SW 1271 (cell line): ENCODE measurements at places on chromosomes 12 and 14.

DNA sequence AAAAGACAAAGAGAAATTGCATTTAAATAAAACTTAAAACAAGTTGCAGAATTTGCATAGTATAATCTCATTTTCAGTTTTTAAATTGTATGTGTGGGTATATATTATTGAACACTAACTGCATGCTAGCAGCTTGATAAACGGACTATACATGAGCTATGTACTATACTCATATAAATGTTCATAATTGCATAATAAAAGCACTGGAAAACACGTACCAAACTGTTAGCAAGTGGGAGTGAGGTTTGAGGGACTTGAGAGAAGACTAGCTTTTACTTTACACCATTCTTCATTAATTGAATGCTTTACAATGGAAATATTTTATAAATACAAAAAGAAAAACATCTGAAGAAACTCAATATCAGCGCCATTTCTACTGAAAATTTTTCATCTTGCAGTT lies 32.2 kb upstream of the MDM1 start:
- DNase-seq = no peak

- no peak for DNase-seq
Observed at GRCh38 chr14:64238049-64238448, 56.1 kb downstream of the ESR2 start.

GRCh38 chr12:46811185-46811584 lies 14.6 kb downstream of the SLC38A4 start:
- no peak for DNase-seq

GRCh38 chr14:91963465-91963864 lies 16.0 kb upstream of the FBLN5 start:
- no peak for DNase-seq

DNA sequence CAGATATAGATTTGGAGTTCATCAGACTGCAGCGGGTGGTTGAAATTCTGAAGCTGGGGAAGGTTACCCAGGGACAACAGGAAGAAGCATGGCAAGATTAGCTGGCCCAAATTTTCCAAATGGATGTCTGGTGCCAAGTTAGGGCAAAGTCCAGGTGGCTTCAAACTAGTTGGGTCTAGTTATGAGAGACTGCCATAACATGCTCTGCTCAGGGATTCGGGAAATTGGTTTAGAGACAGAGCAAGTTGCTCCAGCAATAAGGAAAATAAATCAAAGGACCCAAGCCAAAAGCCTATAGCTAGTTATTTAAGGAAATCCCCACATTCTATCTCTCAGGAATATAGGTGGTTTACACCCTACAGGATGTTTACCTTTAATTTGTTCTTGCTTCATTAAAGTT lies 125.7 kb upstream of the BTG1 start:
- DNase-seq = no peak

DNA sequence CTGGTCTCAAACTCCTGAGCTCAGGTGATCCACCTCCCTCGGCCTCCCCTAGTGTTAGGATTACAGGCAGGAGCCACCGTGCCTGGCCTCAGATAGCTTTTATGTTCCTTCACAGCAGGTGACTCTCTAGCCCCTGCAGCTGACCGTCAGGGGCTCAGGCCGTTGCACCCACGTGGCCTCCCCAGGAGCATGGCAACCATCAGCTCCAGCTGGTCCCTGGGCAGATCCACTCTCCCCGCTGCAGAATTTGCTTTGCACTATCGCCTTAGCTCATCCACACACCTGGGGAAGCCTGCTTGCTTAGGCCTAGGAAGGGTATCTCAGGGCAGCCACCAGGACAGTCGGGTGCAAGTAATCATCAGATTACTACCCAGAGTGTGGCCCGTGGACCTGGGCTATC lies 62.6 kb downstream of the TSPAN9 start:
- no peak for DNase-seq

DNA sequence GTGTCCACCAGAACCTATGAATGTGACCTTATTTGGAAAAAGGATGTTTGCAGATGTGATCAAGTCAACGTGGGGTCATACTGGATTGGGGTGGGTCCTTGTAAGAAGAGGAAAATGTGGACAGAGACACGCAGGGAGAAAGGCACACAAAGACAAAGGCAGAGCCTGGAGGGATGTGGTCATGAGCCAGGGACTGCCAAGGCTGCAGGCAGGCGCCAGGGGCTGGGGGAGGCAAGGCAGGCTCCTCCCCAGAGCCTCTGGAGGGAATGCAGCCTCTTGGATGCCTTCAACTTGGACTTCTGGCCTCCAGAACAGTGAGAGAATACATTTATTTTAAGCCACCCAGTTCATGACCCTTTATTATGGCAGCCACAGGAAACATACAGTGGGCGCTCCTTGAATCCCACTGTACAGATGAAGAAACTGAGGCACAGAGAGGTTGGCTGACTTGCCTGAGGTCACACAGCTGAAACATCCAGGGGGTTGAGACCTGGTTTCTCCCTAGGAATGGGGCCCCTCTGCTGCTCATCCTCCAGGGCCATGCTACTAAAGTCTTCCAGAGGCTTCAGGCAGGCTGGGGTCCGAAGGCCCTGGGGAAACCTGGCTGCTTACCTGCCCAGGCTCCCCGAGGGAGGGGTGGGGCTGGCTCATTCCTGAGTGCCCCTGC lies 99.7 kb downstream of the RFLNA start:
- DNase-seq = no peak

- DNase-seq = no peak
Observed at GRCh38 chr12:89661706-89662330, 46.8 kb downstream of the ATP2B1 start.

- DNase-seq = no peak
Observed at GRCh38 chr12:67515679-67516340, 132.7 kb upstream of the DYRK2 start.

- DNase-seq = no peak
Observed at GRCh38 chr14:104155513-104155912, 17.1 kb downstream of the KIF26A start.

GRCh38 chr14:60206837-60207533 lies 41.8 kb upstream of the DHRS7 start:
- no peak for DNase-seq

GRCh38 chr12:90390947-90391346 lies 564.0 kb downstream of the CCER1 start:
- no peak for DNase-seq

GRCh38 chr14:61025251-61026223 lies 44.5 kb downstream of the SLC38A6 start:
- no peak for DNase-seq

DNA sequence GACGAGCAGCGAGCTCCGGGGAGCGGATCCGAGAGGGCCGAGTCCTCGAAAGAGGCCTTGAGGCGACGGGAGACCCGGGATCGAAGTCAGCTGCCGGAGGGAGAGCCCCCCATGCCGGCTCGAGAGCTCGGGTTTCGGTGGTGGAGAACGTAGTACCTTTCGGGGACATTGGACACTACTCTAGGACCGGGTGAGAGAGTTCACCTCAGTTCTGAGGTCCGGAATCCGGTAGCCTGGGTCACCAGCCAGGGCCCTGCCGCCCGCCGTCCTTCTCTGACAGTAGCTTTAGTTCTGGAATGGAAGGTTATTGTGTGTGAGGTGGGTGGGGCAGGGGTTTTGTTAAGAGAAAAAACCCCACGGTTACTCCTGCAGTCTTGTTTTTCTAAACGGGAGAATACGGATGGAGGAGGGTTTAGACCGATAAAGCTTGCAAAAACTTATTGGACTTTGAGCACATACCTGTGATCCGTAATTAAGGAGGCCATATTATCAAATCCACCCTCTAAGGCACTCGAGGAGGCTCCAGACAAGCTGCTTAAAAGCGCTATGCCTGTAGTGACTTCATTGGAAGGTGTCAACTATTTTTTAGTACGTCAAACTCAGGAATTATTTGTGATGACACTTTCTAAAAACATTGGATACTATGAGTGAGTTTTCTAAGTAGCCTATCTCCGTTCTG lies 765 bp downstream of the SCYL2 start:
- peak; percentile 43 for DNase-seq

DNA sequence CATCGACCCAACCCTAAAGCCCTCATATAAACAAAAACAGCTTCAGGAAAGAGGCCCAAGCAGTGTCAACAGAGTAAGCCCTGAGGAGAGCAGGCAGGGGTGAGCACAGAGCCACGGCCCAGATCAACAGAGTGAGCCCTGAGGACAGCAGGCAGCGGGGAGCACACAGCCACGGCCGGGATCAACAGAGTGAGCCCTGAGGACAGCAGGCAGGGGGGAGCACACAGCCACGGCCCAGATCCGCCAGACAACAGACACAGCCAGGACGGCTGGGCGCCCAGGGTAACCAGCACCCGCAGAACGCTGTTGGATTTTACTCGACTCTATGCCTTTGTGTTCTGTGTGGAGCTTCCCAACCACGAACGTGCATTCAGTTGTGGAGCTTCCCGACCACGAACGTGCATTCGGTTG lies 15.0 kb downstream of the CCDC85C start:
- DNase-seq = no peak

- no peak for DNase-seq
Observed at GRCh38 chr12:65886996-65887395, 62.7 kb downstream of the HMGA2 start.

DNA sequence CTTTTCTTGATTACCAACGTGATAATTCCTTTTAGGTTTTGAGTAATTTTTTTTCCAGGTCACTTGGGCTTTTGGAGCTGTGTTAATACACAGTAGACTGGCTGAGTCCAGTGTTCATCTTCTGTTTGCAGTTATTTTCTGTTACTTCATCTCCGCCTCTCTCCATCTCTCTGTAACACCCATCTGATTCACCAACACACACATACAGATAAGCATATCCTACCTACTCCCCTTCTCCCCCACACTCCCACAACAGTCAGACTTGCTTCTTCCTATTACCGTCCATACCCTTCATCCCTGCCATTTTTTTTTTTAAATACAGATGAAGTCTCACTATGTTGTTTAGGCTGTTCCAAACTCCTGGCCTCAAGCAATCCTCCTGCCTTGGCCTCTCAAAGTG lies 72.7 kb upstream of the MANSC4 start:
- DNase-seq = no peak

- no peak for DNase-seq
Observed at GRCh38 chr14:100643426-100643825, 56.2 kb upstream of the BEGAIN start.

DNA sequence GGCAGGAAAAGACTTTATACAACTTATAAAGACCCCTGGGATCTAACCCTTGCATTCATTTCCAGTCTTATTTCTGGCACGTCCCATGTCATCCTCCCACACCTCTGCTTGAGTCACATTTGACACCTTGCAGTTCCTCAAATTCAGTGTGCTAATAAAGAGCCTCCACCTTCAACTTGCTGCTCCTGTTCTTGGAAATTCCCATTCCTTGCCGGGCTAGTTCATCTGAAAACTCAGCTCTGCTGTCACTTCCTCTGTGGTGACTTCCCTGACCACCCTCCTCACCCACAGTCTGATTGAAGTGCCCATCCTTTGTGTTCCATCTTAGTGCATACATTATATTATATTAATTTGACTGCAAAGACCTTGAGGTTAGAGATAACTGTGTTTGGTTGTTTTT lies 37.4 kb upstream of the PSMA6 start:
- no peak for DNase-seq

- no peak for DNase-seq
Observed at GRCh38 chr14:95345032-95345431, 25.3 kb upstream of the CLMN start.

DNA sequence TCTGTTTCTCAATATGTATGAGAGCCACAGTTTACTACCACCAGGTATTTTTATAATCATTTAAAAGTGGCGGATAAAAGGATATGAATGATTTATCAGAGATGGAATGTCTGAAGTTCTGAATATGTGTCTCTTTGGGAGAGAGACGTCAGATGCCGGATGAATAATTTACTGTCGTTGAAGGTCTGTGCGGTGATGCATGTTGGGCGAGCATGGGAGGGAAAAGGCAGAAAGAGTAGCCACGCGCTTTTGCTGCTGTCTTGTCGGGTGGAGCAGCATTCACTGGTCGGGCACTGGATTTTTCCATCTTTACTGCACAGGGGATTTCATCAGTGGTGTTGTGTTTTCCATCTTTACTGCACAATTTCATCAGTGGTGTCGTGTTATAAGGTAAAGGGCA lies 65.6 kb downstream of the SYNE2 start:
- DNase-seq = no peak

- DNase-seq = no peak
Observed at GRCh38 chr12:131112700-131113290, 159.1 kb downstream of the ADGRD1 start.

GRCh38 chr14:37232907-37233481 lies 35.3 kb downstream of the MIPOL1 start:
- no peak for DNase-seq

- no peak for DNase-seq
Observed at GRCh38 chr14:104141621-104142091, 3.3 kb downstream of the KIF26A start.
